Psoas muscle (tissue), 8 donors: ENCODE measurements at places on chromosomes 7 and 10. TPM values are rescaled to one million over a fixed set of nuclear protein-coding genes. Genes with fewer than 3 reads are reported as not detected.

Gene SLC26A4
- 0.08 TPM for total RNA-seq

Gene NPTX2
- 2.1 TPM for total RNA-seq

Gene PROSER2
- total RNA-seq, result 0.91 TPM

Gene CRTAC1
- total RNA-seq, result 0.93 TPM

Gene TWIST1
- 0.20 TPM for total RNA-seq

Gene ALDH18A1
- 7.8 TPM for total RNA-seq

GRCh38 chr7:152574892-152575548 is 100.9 kb downstream of the XRCC2 start:
- DNase-seq, result no peak
- no peaks in the 10 kb centered on the region for H3K4me1 ChIP-seq
- no peaks in the 10 kb centered on the region for H3K36me3 ChIP-seq
- no peaks in the 10 kb centered on the region for H3K27me3 ChIP-seq
- no peak overlapping the region for H3K4me3 ChIP-seq

DNA sequence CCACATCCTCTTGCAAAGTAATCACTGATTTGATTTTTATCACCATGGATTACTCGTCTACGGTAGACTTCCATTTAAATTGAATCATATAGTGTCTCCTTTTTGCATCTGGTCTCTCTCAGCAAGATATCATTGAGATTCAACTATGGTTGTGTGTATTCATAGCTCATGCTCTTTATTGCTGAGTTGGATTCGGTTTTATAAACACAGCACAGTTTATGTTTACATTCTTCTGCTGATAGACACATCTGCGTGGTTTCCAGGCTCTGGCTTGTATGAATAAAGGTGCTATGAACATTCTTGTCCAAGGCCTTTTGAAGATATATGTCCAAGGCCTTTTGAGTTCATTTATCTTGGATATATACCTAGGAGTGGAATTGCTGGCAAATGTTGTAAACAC is 356.5 kb upstream of the CELF2 start:
- H3K36me3 ChIP-seq, result no peaks in the 10 kb centered on the region
- H3K4me3 ChIP-seq, result no peak overlapping the region
- no peak overlapping the region for H3K27ac ChIP-seq

DNA sequence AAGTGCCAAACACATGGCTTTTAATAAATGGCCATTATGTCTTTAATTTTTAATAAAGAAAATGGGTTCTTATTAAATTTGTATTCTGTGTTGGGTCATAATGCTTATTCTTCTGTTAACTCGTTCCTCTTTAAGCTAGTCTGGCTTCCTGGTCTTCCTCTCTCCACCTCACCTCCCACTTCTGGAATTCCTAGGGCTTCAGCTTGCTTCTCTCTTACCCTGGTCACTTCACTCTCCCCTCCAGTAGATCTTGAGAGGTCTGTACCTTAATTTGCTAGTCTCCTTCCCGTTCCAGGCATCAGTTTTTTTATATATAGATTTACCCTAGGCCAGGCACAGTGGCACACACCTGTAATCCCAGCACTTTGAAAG is 111.2 kb downstream of the RALA start:
- no peaks in the 10 kb centered on the region for H3K27me3 ChIP-seq
- H3K27ac ChIP-seq, result no peak overlapping the region
- peak overlapping the region; percentile 79 for H3K4me3 ChIP-seq
- peaks cover 10% of the 10 kb centered on the region for H3K4me1 ChIP-seq
- H3K36me3 ChIP-seq, result no peaks in the 10 kb centered on the region

GRCh38 chr7:24885716-24886115 is 94.3 kb downstream of the OSBPL3 start:
- no peaks in the 10 kb centered on the region for H3K36me3 ChIP-seq
- H3K4me3 ChIP-seq, result no peak overlapping the region
- H3K27me3 ChIP-seq, result no peaks in the 10 kb centered on the region

DNA sequence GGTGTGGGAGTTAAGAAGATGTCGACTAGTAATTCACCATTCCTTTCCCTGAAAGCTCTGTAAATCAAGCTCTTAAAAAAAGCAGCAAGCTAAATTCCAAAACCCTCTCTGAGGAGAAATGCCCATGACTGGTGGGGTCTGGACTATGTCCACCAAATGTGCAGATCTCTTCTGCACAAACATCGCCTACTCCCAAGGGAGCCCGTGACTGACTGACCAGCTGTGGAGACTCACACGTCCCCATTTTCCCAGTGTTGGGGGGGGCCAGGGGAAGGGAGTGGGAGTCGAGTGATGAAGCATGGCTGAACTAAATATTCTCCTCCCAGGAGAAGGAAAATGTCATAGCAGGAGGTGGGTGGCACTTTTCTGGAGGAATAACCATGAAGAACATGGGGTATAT is 164.1 kb upstream of the HPS1 start:
- H3K27me3 ChIP-seq, result no peaks in the 10 kb centered on the region
- DNase-seq, result no peak
- no peak overlapping the region for H3K4me3 ChIP-seq
- H3K27ac ChIP-seq, result no peak overlapping the region
- peaks cover 10% of the 10 kb centered on the region for H3K4me1 ChIP-seq
- H3K36me3 ChIP-seq, result no peaks in the 10 kb centered on the region

- H3K4me1 ChIP-seq, result no peaks in the 10 kb centered on the region
- H3K27ac ChIP-seq, result peak within 1 kb of the TSS; percentile 60
- H3K4me3 ChIP-seq, result peak within 1 kb of the TSS; percentile 70
- peaks cover 28% of the 10 kb centered on the region for H3K27me3 ChIP-seq
- H3K36me3 ChIP-seq, result no peaks in the 10 kb centered on the region
These were observed at the start of gene LRMDA for GRCh38 chr10:75431180-75432111. Gene LRMDA (plus strand): TSS chr10:75431624.

DNA sequence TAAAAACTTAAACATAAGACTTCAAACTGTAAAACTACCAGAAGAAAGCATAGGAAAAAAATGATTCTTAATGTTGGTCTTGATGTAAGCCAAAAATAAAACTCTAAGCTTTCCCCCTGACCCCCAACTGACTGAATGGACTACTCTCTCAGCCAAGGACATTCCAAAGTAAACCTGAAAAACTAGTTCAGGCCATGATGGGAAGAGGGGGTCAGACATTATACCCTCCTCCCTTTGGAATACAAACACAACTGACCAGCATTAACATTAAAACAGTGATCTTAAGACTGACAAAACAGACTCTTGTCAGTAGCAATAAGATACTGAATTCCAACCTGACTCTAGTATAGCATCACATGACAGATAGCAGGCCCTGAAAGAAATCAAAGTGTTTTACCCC is 13.5 kb upstream of the LRGUK start:
- DNase-seq, result no peak
- H3K4me3 ChIP-seq, result no peak overlapping the region
- H3K27ac ChIP-seq, result no peak overlapping the region

DNA sequence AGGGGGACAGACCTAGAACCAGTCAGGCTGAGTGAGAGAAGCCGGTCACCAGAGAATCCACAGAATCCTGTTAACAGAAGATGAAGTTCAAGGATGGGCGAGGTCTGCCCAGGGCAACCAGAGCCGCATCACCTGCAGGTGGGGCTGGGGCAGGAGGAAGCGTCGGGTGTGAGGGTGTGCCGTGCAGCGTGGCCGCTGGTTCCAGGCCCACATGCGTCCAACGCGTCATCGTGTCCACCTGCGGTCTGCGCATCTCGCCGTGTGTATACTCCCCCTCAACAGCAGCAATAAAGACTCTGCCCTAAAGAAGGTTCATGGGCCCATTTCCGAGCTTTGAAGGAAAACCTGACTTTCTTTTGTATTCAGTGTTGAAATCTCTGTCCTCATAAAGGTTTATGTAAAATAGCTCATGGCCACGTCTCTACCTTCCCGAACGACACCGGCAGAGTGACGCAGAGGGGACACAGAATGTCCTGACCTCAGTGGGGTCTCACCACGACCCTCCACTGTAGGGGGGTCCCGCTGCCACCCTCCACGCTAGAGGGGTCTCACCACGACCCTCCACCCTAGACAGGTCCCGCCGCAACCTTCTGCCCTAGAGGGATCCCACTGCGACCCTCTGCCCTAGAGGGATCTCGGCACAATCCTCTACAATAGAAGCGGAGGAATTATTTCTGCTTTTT is 446.9 kb downstream of the PTPRN2 start:
- no peaks in the 10 kb centered on the region for H3K27me3 ChIP-seq
- no peaks in the 10 kb centered on the region for H3K36me3 ChIP-seq
- no peak overlapping the region for H3K4me3 ChIP-seq
- no peak overlapping the region for H3K27ac ChIP-seq
- DNase-seq, result no peak

- no peaks in the 10 kb centered on the region for H3K4me1 ChIP-seq
- H3K4me3 ChIP-seq, result no peak overlapping the region
- H3K27ac ChIP-seq, result no peak overlapping the region
These were observed 18.5 kb downstream of the KIAA1549 start for GRCh38 chr7:138962561-138963270.

- H3K36me3 ChIP-seq, result no peaks in the 10 kb centered on the region
- H3K4me1 ChIP-seq, result no peaks in the 10 kb centered on the region
- no peak for DNase-seq
- H3K27ac ChIP-seq, result no peak overlapping the region
These were observed 5.1 kb downstream of the PRLHR start for GRCh38 chr10:118590334-118590733.

DNA sequence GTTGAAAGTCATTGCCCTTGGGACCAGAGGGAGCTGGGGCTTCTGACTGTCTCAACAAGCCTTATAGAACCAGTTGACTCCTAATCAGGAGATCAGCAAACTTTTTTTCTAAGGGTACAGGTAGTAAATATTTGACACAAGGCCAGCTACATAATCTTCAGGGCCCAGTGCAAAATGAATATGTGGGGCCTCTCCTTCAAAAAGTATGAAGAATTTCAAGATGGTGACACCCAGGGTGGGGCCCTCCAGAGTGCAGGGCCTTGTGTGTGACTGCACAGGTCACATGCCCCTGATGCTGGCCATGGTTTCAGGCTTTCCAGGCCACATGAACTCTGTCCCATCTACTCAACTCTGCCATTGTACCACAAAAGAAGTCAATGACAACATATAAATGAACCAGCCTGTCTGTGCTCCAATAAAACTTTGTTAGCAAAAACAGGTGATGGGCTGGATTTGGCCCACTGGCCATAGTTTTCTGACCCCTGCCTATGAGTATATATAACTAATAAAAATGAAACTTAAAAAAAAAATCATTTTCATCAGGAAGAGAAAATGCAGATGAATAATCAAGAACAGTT is 6.1 kb downstream of the MMRN2 start:
- no peaks in the 10 kb centered on the region for H3K36me3 ChIP-seq
- no peak for DNase-seq
- H3K4me1 ChIP-seq, result no peaks in the 10 kb centered on the region

DNA sequence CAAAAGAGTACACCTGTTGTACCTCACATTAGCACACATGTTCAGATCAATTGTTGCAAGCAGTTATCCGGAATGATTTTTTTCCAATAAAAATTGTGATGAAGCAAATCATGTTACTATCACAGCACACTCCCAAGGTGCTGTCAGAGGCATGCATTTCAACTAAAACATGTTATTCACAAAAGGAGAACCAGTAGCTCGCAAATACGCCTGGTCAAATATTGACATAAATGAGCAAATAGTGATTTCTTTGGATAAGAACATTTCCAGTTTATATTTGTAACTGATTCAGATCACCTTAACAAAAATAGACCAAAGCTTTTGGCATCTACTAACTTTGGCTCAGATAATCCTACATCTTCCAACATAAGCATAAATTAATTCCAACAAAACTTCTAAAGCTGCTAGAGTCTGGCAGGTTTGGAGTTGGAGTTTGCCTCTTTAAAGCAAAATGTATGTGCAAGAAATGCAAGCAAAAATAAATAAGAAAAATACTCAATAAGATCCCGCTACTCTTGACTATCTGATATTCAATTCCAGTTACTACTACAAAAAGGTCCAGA is 208.0 kb downstream of the SFMBT2 start:
- H3K36me3 ChIP-seq, result peaks cover 48% of the 10 kb centered on the region
- H3K4me3 ChIP-seq, result no peak overlapping the region
- H3K27me3 ChIP-seq, result no peaks in the 10 kb centered on the region
- H3K4me1 ChIP-seq, result no peaks in the 10 kb centered on the region
- H3K27ac ChIP-seq, result no peak overlapping the region

DNA sequence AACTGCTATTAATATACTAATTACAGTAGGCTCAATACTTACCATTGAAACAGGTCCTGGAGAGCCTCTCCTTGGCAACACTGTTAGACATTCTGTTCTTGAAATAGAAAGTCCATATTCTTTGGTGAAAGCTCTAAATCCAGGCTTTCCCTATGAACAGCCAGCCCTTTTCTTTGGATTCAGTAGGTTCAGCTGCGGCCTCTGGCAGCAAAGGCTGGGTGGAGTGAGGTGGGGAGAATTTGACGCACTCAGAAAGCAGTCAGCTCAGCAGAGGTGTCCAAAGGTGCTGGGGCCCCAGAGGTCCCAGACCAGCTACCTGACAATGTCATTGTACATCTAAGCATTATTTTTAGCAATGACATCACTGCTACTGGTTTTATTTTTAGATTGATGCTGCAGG is 146.1 kb downstream of the GRK5 start:
- H3K36me3 ChIP-seq, result no peaks in the 10 kb centered on the region
- peaks cover 6% of the 10 kb centered on the region for H3K4me1 ChIP-seq
- H3K27me3 ChIP-seq, result no peaks in the 10 kb centered on the region

- DNase-seq, result no peak
- peaks cover 27% of the 10 kb centered on the region for H3K27me3 ChIP-seq
- no peaks in the 10 kb centered on the region for H3K4me1 ChIP-seq
These were observed 11.4 kb downstream of the ZNF503 start for GRCh38 chr10:75390178-75390577.
